HCT116 (cell line): ENCODE measurements at places on chromosomes 4 and X.

GRCh38 chrX:47097018-47097417 lies 18.8 kb downstream of the RGN start:
- DNase-seq, result no peak

- DNase-seq, result peak; percentile 4
These were observed 28.2 kb upstream of the HUWE1 start for GRCh38 chrX:53714580-53715345.

DNA sequence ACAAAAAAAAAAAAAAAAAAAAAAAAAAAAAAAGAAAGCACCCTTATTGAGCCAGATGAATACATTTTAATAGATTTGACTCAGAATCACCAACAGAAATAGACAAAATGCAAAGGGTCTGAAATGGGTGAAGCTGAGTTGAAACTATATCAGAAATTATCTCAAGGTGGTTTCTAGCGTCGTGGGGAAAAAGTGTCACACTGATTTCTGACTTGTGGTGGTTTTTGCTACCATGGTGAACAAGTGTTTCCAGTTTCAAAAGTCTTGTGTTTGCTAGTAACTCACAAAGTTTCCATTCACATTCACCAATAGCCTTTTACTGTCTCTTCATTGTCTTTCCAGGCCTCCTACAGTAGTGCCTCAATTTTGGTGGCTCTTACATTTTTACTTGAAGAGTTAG lies 135.5 kb downstream of the ARHGAP24 start:
- no peak for DNase-seq

GRCh38 chr4:45438047-45438446 lies 685.8 kb downstream of the GABRG1 start:
- no peak for DNase-seq

DNA sequence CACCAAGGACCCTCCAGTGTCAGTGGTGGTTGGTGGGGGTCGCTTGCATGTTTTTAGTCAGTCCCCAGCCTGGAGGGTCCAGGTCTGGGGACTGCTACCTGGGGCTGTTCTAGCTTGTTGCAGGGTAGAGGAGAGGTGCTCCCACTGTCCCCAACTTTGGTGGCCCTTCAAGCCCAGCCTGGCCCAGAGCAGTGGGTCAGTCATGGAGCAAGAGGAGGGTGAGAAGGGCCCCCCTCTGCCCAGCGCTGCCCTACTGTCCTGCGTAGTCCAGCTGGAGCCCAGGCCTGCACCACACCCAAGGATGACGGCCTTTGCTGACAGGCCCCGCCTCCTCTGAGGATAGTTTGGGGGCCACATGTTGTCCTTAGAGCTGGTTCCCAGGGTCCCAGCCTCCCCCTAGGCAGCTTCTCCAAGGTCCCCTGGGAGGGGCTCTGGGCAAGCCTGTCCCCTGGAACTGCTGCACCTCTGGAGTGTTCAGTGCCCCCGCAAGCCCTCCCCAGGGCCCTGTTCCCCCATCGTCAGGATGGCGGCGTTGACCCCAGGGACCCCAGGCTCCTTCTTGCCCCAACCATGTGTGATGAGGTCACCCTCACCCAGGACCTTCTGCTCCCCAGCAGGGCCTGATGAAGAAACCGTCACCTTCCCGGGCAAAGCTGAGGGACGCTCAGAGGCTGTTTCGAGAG lies 6.8 kb downstream of the CFAP99 start:
- DNase-seq, result no peak

GRCh38 chr4:183182873-183183725 lies 84.0 kb downstream of the WWC2 start:
- DNase-seq, result peak; percentile 70

- DNase-seq, result no peak
These were observed 20.8 kb upstream of the PRPS2 start for GRCh38 chrX:12770440-12770839.

- DNase-seq, result no peak
These were observed 20.4 kb downstream of the MECP2 start for GRCh38 chrX:154077101-154077500.

DNA sequence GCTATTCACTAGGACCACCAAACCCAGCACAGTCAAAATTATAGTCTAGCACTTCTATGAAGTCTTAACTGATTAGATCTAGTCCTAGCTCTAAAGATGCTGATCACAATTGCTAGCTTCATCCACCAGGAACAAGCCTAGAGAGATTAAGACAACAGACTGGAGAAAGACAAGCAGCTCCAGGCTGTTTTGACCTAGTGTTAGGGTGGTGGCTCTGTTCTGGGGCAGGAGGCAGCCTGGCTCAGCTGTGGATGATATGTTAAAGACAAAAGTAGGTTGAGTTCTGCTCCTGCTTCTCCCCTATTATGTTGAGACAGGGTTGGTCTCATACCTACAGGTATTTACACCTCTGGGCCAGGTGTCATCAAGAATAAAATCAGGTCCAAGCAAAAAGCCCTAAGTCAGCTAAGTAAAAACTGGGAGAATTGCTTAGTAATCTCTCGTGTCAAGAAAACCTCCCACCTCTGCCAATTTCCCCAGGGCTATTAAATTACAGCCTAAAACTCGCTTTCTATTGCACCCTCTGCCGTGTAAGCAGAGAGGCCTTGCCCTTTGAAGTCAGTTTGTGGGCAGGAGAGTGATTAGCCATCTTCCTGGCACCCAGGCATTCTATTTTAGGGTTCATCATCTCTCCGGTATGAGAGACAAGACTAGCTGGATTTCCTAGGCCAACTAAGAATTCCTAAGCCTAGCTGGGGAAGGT lies 39.9 kb downstream of the RAB40AL start:
- peak; percentile 18 for DNase-seq

DNA sequence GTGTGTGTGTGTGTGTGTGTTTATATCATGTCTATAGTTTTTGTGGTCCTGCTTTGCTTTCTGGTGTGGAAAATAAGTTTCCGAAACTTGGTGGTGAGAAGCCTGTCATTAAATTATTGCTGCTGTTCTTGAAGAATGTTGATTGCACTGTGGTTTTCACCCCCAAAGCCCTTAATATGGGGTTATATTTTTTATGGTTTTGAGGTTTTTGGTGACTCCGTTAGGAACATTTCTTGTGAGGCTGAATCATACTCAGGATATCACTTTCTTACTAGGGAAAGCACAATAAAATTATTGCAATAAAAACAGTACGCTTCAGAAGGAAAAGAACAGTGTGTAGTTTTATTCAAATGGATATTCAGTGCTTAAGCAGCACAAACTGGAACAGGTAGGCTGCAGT lies 539.1 kb upstream of the MAGEB18 start:
- no peak for DNase-seq

DNA sequence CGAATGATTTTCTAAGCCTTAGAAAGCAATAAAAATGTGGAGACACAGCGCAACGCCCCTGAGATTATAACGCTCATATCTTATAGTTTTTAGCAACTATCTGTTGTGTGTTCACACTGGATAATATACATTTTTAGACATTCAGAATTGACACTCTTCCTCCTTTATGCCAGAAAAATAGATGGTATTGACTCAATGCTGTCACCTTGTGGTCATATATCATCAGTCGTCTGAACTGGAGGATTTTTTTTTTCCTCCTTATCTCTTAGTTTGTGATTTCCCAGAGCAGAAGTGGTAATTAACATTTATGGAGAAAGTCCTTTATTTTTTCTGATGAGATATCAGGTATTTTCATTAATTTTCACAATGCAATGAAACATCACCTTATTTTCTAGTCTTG lies 759.6 kb downstream of the RAB28 start:
- no peak for DNase-seq

DNA sequence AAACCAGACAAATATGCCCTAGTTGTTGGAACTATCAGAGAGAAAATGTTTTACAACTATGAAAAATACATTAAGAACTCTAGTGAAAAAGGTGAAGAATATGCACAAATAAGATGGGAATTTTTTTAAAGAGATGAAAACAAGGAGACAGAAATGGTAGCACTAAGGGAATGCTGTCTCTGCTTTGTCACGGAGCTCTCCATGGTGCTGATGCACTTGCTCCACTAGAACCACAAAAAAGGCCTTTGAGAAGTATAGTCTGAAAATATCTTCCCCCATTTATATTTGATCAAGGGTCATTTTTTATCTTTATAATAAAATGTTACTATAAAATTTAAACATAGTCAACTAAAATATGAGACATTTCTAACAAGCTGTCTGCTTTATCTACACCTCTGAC lies 1655.5 kb upstream of the AGA start:
- no peak for DNase-seq

- no peak for DNase-seq
These were observed 1.3 kb upstream of the TET2 start for GRCh38 chr4:105145156-105145902.

GRCh38 chrX:65528705-65529340 lies 5.8 kb downstream of the LAS1L start:
- no peak for DNase-seq

GRCh38 chr4:79148369-79148768 lies 177.5 kb downstream of the NAA11 start:
- DNase-seq, result no peak

DNA sequence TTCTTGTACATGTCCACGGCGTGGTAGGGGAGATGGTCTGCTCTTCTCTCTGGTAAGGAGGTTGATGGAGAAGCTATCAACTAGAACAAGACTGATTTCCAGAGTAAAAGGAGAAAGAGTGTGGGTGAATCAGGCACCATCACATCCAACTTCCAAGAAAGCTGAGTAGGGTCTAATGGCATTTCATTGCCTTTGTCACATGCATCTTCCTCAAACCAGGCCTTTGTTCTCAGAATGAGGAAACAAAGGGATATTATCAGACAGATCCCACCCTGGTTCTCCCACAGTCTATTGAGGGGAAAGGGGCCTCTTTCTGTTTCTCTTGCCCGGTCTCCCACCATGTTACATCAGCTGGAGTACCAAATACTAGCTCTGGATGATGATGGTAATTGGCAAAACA lies 160.2 kb upstream of the RBPJ start:
- DNase-seq, result no peak

DNA sequence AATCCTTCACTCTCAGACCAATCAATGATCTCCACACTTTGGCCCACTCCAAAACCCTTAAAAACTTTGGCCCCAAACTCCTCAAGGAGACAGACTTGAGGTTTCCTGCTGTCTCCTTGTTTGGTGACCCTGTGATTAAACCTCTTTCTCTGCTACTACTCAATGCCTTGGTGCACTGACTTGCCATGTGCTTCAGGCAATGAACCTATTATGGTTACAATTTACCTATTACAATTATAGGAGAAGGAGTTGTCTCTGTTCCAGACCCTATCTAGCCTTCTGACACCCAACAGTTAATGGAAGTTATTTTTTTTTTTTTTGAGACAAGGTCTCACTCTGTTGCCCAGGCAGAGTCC lies 263.1 kb downstream of the STIM2 start:
- DNase-seq, result no peak

DNA sequence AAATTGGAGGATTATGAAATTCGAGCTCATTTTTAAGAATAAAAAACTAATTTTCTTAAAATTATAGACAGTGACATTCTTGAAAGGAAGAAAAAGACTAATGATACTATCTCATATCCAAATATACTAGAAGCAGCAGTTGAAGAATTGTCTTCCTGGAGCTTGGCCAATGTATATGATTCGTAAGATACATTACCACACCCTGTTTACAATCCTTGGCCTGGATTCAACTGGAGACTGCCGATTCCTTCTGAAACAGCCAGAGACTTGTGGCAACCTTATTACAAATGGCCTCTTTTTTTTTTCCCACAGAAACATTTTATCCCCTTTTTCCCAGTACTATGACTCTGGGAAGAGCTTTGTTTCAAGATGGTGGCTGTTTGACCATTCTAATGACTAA lies 571.2 kb upstream of the FAT1 start:
- no peak for DNase-seq

GRCh38 chrX:129792586-129793291 lies 13.0 kb downstream of the SASH3 start:
- no peak for DNase-seq

DNA sequence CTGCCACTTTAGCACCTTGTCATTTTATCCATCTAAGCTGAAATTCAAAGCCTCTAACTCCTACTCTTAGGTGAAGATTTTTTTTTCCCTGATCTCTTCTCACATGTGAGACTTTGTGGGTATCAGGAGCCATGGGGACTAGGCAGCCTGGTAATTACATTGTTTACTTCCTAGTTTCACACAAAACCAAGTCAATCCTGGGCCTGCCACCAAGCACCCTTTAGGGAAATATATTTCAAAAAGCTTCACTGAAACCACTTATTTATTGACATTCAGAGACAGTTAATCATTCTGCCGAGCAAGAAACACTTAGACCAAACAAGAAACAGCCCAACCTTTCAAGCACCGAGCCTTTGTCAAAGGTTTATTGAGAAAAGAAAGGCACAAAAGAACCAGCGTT lies 200.0 kb downstream of the RELL1 start:
- no peak for DNase-seq

GRCh38 chrX:2538031-2538757 lies 37.4 kb upstream of the DHRSX start:
- no peak for DNase-seq

GRCh38 chr4:20544645-20545044 lies 155.6 kb upstream of the PACRGL start:
- DNase-seq, result peak; percentile 8

GRCh38 chr4:169342906-169343564 lies 72.3 kb upstream of the SH3RF1 start:
- no peak for DNase-seq

DNA sequence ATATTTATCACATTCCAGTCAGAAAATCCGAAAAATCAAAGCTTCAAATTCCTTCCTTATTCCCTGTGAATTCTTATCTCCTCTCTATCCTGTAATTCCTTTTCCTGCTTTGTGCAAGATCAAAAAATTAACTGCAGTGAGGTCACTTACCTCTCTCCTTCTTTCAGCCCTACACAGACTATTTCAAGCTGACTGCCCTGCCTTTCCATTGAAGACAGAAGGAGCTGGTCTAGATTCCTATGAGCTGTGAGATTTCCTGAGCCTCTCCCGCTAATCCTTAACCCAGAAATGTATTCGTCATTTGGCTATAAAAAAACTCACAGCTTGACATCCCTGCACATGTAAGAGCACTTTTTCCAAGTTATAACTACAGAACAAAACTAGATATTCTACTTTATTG lies 26.6 kb downstream of the TRIML2 start:
- DNase-seq, result no peak

GRCh38 chrX:123600181-123600580 lies 132.7 kb downstream of the THOC2 start:
- DNase-seq, result no peak

GRCh38 chr4:39591290-39591689 lies 47.4 kb downstream of the SMIM14 start:
- no peak for DNase-seq

- no peak for DNase-seq
These were observed 8.4 kb upstream of the MEPE start for GRCh38 chr4:87824352-87824751.

DNA sequence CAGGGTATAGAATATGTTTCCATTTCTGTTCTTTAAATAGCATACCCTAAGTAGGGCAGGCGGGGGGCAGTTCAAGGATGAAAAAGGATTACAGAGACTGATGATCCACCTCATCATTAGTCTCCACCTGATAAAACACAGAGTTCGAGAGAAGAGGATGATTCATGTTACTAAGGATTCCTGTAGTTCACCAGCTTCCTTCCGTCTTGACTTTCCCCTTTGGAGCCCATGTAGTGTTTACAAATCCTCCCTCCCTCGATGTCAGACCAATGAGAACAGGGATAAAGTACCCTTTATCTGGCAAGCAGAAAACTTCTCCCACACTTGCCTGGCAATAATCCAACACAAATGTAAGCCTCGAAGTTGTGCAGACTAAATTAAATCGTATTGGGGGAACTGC lies 526.3 kb upstream of the FAM241A start:
- no peak for DNase-seq

GRCh38 chr4:159271856-159272255 lies 169.0 kb downstream of the RAPGEF2 start:
- no peak for DNase-seq
